ENCODE measurements at places on chromosomes 7 and 10.

GRCh38 chr7:45033931-45034290, 33.9 kb downstream of the CCM2 start:
- no peak for DNase-seq

DNA sequence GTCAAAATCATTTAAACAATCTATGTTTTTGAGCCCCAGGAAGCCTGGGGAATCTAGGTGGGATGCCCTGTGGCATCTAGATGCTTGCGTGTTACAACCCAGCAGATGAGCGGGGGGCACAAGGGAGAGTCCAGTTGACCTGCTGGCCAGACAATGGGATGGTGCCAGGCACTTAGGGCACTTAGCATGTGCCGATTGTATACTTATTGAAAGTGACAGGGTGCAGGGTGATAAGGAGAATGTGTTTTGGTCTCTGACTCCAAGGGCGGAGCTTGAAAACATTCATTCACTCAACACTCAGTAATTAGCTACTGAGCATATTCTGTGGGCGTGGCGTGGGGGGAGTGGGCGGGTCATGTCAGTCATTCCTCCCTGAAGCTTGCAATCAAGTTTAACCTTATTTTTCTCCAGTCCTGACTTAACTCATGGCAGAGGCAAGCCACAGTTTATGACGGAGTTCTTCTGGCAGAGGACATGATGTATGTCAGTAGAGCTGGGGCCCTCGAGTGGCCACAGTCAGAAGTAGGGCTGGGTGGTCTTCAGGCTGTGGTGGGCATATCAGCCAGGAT, 115.1 kb downstream of the PRKCQ start:
- DNase-seq: no peak

GRCh38 chr7:28191751-28192150, 11.2 kb upstream of the JAZF1 start:
- DNase-seq: no peak

DNA sequence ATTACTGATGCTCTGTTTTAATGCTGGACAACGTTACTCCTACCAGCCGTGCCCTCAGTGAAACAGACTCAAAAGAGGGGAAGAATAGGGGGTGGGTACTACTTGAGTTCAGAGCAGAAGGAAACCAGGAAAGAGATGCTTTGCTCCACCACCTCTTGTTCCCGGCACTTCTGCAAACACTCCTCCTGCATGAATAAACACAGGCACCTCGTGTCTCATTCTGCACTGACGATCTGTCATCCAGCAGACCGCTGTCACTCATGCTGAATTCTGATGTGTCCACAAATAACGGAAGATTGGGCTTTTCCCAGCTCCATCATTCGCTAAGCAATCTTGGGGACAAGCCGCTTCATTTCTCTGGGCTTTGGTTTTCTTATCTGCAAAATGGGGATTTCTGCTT, 26.7 kb downstream of the YWHAG start:
- no peak for DNase-seq

- DNase-seq: no peak
Observed at GRCh38 chr10:10845185-10845584, 172.5 kb upstream of the CELF2 start.

DNA sequence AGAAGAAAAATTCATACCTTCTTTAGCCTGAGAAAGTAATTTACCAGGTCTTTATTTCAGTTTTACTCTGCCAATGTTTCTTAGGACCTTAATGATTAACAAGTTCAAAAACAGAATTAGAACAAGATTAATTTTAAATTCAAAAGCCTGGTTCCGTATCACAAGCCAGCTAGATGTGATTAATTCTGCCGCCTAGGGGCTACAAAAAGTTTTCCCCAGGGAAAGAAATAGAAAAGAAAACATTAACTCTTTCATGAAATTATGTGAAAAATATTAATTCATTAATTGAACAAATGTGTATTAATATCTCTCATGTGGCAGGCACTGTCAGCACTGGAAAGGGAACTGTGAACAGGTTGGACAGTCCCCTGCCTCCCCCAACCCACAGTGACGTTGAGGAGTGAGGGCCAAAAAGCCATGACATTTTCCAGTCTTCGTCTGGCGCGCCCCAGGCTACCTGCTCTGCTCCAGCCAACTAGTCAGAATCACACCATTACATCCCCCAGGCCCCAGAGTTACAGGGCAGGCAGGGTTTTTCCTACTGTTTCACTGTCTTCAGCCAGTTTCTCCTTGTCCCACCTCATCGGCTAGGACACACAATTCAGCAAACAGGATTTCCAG, 20.1 kb downstream of the TMEM176A start:
- DNase-seq: no peak

- DNase-seq: no peak
Observed at GRCh38 chr7:85483177-85483576, 296.3 kb upstream of the SEMA3D start.

GRCh38 chr10:69315100-69315542, 36.8 kb downstream of the HK1 start:
- DNase-seq: no peak

DNA sequence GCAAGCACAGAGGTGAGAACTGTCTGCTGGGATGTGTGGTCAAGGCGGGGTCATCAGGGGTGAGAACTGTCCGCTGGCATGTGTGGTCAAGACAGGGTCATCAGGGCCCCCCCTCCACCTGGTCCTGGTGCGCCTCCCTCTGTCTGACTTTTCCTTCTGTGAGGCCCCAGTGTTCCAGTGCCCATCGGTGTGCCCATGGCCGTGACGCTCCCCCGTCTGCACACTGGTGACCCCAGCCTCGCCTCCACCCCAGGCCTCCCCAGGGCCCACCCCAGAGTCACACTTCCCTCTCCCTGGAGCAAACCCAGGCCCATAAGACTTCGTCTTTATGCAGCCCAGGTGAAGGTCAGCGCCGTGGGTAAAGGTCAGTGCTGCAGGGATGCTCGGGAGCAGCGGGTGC, 70.1 kb upstream of the TCERG1L start:
- DNase-seq: no peak

DNA sequence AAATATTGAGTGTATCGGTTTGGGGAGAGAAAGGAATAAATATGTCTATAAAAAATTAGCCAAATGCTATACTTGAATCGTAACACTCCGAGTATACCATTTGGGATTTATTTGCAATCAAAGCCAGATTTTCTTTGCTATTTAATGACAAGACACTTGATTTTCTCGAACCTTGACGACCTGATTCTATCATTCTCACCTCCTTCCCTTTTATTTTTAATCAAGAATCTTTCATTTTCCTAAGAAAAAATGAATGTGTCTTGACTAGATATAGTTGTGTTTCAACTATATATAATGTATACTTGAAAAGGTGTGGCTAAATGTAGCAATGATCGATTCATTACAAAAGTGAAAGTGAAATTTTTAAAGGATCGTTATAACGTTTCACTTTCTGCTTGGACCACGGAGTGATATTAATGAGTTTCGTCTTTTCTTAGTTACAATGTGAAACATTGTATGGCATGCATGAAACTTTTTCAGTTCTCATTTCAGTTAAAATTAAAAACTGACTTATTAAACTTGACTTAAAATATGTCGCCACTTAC, 562 bp downstream of the NUB1 start:
- no peak for DNase-seq

GRCh38 chr10:20598590-20598989, 298.5 kb downstream of the NEBL start:
- DNase-seq: no peak
